Kidney epithelial cell (primary cell): ENCODE measurements at places on chromosomes 7 and 10. TPM values are rescaled to one million over a fixed set of nuclear protein-coding genes. Genes with fewer than 3 reads are reported as not detected.

AEBP1 gene
- total RNA-seq = 81.1 and 82.8 TPM in 2 replicates

CPN1 gene
- total RNA-seq = 0.07 TPM in 1 of 2 replicates, not detected in the other

CALHM3 gene
- not detected in 2 replicates for total RNA-seq

GRCh38 chr7:80324032-80324431 is 187.8 kb downstream of the GNAT3 start:
- DNase-seq = peak; percentile 53

- no peak for DNase-seq
These were observed 39.1 kb downstream of the ADARB2 start for GRCh38 chr10:1698185-1698584.

DNA sequence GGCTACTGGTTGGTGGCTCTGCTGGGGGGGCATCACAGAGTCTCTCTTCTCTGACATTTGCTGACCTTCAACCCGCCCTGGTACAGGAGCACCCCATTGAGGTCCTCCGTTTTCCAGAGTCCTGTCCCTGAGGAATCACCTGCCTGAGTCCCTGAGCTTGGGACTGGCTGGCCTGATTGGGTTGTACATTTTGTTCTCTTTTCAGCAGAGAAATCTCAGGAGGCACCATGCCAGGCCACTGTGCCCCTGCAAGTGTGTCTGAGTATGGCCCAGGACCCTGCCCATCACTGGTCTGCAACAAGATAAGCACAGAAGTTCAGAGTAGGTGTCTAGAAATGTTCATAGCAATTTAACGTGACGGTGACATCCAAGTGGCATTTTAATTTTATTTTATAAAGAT is 131.2 kb downstream of the CUX1 start:
- DNase-seq = no peak

DNA sequence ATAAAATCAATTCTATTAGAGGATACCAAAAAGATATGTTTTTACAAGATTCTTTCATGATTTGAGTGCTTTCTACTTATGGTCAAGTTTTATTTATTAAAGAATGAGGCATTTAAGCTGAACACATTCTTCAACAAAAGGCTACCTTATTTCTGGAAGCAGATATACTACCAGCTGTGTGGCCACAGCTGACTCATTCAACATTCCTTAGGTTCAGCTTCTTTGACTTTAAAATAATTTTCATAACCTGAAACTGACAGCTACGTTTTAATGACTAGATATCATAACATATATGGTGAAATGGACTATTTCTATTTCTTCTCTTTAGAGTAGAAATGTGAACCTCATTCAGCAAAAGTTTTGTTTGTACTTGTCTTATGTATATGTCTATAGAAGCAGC is 414.2 kb upstream of the SEMA3C start:
- peak; percentile 16 for DNase-seq

- no peak for DNase-seq
These were observed 108.5 kb downstream of the ST7 start for GRCh38 chr7:117061751-117062150.

DNA sequence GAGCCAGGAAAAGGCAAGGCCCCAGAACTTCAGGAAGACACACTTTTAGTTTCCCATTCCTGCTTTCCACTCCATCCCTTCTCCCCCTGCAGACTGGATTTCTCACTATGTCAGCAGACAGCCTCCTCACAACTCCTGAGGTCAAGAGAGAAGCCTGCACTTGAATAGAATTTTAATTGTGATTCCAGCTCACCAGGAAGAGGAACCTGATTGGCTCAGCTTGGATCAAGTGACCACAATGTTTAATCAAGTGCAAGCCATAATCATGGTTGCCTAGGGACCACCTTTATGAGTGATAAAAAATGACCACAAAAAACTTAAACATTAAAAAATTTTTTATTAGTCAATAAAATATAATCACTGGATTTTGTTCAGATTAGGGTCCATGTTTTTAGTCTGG is 244.7 kb upstream of the RHOBTB1 start:
- no peak for DNase-seq

GRCh38 chr10:24854256-24854655 is 98.2 kb downstream of the PRTFDC1 start:
- no peak for DNase-seq

GRCh38 chr7:26385240-26385639 is 93.6 kb downstream of the SNX10 start:
- no peak for DNase-seq

DNA sequence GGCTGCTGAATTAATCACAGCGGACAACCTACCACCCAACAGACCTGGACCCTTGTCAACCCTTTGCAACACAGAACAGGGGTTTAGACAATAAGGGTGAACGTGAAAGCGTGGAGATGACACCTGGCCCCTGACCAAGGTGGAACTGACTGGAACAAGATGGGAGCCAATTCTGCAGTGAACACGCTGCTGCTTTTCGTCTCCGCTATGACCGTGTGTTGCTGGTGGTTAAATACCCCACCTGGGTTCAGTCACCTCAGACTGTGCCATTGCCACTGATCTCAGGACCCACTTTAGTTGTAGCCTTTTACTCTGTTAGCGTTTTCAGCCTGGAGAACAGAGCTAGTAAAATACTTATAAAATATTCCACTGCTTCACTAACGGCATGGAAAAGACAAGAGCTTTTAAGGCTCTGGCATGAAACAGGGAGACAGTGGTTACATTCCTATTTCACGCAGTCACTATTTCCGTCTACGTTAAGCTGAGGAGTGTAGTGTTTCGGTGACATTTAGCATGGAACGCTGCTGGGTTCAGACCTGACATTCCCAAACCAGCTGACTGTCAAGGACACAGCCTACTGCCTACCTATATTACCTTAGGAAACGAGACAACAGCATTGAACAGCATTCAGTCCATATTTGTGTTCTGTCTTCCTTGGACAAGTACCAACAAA is 119.5 kb upstream of the PRSS1 start:
- DNase-seq = no peak

DNA sequence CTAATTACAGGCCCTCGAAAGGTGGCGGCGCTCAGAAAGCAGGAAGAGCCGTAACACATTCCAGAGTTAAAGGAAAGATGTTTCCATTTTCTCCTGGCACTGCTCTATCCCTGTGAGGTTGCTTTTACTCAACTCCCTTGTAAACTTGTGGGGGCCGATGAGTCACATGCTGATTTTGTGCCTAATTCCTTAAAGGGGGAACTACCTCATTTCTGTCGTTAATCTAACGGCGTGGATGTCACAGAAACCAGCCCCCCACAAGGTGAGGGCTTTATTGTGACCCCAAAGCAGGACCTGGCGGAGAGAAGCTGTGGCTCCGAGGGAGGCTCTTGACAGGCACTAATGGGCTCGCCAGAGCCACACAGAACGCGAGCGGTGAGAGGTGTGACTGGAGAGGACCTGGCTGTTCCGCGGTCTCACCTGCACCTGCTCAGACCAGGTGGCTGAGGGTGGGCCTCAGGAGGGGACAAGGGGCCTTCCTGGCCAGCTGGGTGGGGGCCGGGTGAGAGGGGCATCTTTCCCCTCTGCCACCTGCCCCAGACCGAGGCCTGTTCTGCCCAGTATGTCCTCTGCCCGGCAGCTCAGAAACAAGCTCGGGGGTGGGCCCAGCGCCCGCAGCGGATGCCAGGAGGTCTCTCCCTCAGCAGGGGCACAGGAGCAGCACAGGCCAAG is 50.9 kb downstream of the CALML3 start:
- no peak for DNase-seq

DNA sequence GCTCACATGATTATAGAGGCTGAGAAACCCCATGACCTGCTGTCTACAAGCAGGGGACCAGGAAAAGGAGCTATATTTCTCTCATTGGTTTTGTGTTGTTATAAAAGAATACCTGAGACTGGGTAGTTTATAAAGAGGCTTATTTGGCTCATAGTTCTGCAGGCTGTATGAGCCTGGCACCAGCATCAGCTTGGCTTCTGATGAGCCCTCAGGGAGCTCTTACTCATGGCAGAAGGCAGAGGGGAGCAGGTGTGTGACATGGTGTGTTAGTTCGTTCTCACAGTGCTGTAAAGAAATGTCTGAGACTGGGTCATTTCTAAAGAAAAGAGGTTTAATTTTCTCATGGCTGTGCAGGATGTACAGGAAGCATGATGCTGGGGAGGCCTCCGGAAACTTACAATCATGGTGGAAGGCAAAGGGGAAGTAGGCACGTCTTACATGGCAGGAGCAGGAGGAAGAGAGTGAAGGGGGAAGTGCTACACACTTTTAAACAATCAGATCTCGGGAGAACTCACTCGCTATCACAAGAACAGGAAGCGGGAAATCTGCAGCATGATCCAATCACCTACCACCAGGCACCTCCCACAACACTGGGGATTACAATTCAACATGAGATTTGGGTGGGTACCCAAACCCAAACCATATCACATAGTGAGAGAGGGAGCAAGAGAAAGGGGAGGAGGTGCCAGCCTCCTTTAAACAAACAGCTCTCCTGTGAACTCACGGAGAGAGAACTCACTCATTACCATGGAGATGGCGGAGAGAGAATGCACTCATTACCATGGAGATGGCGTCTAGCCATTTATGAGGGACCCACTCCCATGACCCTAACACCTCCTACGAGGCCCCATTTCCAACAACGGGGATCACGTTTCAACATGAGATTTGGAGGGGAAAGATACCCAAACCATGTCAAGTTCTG is 133.4 kb downstream of the JCAD start:
- no peak for DNase-seq

DNA sequence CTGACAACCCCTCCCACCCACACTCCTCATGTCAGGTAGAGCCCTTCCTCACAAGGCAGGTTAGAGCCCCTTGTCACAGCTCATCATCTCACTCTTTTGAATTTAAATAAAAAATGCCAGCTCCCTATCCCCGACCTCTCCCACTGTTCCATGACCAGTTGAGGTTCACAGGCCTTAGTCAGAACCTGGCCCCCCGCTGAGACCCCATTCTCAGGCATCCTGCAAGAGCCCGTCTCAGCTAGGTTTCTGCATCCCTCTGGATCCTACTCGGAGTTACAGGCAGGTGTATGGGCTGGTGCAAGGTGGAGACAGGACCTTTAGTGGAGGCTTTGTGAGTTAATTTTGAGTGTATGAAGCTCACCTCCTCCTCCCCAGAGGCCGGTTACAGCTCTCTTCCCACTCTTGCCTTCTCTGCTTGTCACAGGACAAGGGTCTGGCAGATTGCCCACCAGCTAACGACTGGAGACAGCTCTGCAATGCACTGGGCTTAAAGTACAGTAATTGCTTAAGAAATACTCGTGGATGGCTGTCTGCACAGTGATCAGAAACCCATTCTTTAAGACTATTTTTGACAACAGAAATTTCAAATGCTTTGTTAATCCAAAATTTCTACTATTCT is 394.9 kb upstream of the DPP6 start:
- DNase-seq = no peak

GRCh38 chr10:133061296-133062038 is 26.3 kb upstream of the ADGRA1 start:
- no peak for DNase-seq

DNA sequence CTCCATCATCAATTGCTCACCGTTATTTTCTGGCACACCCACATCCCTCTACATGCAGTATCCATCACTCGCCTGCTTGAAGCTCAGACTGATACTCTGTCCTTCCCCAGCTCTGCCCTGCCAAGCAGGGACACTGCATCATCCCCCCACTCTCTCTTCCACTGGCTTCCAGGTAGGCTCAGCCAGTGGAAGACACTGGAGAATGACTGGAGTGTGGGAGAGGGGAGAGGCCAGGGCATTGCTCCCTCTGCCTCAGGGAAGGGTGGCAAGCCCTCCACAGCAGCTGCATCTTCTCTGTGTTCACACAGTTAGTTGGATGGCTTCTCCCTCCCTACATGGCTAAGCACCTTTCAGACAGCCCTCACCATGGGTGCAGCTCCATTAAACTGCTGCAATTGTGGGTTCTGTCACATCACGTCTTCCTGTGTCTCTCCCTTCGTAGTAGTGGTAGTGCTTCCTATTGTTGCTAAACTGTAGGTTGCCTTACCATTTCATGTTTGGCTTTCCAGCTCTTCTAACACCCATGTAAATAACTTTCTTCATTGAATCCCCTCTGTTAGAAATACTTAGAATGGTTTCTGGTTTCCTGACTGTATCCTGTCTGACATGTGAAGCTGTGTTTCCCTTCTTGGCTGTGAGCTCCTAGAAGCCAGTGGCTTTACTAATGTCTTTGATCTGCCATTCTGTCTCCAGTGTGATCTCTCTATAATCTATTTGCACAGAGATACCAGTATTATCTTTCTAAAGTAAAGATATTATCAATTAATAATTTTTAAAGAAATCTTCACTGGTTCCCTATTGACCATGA is 483.7 kb upstream of the LRRN3 start:
- DNase-seq = no peak

DNA sequence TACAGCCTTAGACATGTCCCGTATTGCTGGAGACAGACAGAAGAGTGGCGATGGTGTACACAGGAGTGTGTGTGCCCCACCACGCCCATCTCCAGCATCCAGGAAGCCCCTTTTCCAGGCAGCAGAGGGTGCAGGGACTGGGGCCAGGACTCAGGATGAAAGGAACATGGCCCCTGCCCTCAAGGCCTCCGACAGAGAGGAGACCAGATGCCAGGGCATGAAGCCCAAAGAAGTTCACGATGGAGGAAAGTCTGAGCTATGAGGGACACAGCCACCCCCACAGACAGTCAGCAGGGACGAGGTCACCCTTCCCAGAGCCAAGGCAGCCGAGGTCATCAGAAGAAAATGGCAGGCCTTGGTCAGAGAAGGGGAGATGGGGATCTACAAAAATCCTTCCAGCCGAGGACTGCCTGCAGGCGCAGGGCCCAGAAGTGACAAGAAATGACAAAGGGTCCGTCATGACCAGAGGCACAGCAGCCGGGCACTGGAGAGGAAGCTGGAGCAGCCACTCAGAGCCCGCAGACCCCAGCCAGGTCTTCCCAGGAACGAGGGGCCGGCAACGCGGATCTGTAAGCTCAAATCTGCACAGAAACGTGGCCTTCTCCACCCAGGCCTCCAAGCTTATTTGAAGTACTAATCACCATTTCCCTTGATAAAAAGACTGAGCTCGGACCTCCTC is 78.7 kb upstream of the PPP2R2D start:
- DNase-seq = no peak

DNA sequence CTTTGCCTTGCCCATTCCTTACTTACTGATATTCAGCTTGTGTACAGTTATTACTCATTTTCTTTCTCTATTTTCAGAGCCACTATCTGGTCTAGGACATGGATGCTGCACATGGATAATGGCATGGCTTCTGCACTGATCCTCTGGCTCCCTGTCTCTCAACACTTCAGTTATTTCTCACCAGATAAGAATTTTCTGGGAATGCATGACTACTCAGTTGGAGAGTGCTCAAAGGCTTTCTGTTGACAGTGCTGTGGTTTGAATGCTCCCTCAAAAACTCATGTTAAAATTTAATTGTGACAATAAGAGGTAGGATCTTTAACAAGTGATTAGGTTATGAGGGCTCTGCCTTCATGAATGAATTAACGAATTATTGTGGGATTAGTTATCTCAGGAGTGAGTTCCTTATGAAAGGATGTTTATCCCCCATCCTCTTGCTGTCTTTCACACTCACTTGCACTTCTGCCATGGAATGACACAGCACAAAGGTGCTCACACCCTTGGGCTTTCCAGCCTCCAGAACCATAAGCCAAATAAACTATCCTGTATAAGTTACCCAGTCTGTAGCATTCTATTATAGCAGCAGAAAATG is 16.1 kb upstream of the PIK3CG start:
- peak; percentile 75 for DNase-seq
